ENCODE measurements at places on chromosomes 6 and 20.

DNA sequence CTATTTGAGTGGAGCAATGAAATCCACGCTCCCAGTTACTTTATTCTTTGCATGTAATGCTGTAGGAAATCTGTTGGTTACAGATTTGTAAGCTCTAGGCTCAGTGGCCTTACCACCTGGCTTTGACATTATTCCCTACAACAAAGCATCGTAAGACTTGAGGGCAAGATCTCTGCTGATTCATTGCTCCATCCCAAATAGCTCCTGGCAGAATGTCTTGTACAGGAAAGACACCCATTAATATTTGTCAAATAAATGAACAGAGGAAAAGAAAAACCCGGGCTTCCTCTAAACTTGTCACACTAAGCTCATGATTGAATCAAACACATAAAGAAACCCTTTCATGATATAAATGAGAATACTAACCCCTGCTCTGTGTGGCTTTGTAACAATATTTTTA is 357.5 kb upstream of the RNF217 start:
- DNase-seq, result no peak

DNA sequence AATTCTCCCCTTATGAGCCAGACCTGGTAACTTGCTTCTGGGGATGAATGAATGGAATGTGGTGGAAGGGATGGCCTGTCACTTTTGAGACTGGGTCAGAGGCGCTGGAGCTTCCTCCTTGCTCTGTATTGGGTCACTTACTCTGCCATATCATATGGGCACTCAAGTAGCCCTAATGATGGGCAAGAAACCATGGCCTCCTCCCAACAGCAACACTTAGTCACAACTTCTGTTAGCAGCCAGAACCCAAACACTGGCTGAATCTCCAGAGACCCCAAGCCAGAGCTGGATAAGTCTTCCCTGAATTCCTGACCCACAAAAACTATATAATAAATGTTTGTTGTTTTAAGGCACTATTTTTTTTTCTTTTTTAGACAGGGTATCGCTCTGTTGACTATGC is 5.5 kb downstream of the E2F1 start:
- DNase-seq, result no peak

DNA sequence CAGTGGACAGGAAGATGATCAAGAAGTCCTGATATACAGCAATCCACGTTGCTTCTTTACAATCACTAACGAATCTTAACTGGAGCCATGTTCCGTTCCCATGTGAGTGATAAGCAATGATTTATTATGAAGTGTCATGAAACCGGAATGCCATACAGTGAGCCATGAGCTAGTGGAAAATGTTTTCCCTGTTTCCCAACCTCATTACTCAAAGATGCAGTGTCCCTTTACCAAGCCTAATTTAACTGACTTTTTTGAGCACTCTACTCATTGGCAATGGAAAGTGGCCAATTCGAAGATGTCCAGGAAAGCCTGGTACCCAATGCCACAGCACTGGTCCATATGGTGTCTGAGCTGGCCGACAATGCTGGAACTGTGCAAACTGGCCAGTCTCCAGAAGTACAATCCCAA is 148.3 kb downstream of the ZNF217 start:
- DNase-seq, result no peak

DNA sequence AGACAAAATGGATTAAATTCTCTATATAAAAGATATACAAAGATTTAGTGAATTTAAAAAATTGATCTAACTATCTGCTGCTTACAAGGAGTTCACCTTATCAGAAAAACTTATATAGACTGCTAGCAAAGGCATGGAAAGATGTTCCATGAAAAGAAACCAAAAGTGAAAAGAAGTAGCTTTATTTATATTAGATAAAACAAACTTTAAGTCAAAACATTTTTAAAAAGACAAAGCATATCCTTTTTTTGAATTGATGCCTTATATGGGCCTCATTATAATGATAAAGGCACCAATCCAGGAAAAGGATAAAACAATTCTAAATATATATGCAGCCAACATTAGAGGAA is 334.2 kb downstream of the MEI4 start:
- DNase-seq, result no peak

- no peak for DNase-seq
Observed at GRCh38 chr6:157060440-157060952, 262.8 kb downstream of the TMEM242 start.

DNA sequence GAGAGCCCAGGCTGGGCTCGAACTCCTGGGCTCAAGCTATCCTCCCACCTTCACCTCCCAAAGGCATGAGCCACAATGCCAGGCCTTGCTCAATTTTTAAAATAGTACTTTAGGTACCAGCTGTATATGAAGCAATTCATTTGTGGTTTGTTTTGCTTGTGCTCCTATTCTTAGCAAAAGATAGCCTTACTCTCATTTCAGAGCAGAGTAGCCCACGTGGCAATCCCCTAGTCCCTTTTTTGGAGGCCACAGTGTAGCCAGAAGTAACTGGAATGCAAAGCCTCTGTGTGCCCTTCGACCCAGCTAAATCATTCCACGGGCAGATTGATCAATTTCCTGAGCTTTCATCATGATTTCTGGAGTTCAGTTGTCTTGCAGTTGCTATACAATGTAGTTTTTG is 372.2 kb downstream of the NRN1 start:
- no peak for DNase-seq

DNA sequence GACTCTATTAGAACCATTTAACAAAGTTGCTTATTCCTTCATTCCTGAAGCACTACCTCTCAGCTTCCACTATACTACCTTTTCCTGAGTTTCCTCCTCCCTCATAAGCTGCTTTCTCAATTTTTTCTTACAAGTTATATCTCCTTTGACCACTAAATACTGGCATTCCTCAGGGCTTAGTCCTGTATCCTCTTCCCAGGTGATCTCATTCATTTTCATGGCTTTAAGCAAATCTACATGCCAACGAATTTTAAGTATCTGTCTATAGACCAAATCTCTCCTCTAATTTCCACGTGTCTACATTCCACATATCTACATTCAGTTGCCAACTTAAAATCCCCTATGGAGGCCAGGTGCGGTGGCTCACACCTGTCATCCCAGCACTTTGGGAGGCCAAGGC is 134.7 kb downstream of the BTBD9 start:
- no peak for DNase-seq

- DNase-seq, result no peak
Observed at GRCh38 chr20:4617019-4617418, 104.7 kb upstream of the PRND start.

GRCh38 chr6:8939615-8940014 is 504.3 kb upstream of the SLC35B3 start:
- no peak for DNase-seq

DNA sequence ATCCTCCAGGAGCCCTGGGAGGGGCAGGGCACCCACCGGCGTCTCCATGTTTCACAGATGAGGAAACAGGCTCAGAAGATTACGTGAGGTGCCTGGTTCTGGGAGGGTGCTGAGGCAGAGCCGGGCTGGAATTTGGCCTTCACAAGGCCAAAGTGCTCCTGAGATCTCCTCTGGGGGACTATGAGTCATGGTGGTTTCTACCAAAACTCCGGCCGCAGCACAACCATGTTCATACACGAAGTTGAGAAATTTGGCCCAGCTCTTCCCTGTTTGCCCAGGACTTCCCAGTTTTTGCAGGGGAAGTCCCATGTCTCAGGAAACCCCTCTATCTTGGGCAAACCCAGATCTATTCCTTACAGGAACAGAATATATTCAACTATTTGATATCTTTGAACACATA is 172.9 kb upstream of the CDYL start:
- no peak for DNase-seq

DNA sequence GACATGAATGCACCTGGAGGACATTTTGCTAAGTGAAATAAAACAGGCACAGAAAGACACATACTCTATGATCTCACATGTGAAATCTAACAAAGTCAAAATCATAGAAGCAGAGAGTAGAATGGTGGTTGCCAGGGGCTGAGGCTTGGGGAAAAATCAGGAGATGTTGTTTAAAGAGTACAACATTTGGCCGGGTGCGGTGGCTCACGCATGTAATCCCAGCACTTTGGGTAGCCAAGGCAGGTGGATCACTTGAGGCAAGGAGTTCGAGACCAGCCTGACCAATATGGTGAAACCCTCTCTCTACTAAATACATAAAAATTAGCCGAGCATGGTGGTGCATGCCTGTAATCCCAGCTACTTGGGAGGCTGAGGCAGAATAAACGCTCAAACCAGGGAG is 26.0 kb upstream of the LOC128125822 start:
- no peak for DNase-seq

All from NCI-H2081 (cell line).